ENCODE measurements at places on chromosomes 5 and 9.

DNA sequence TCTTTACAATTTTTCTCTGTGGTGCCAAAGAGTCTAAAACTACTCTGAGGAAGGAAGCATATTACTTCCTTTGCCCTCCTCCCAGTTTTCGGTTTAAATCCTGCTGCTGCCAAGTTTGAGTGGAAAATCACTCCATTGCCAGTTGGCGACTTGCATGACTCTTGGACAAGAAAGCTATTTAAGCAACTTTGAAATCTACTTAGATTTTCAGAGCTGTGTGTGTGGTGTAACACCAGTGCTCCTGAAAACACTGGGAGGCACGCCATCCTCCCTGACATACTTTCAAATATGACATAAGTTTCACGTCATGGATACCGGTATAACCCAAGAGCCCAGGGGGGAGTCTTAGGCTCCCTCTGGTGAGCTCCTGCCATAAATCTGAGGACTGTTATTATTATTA is 83.5 kb upstream of the RIOK2 start:
- peak; percentile 3 for DNase-seq

DNA sequence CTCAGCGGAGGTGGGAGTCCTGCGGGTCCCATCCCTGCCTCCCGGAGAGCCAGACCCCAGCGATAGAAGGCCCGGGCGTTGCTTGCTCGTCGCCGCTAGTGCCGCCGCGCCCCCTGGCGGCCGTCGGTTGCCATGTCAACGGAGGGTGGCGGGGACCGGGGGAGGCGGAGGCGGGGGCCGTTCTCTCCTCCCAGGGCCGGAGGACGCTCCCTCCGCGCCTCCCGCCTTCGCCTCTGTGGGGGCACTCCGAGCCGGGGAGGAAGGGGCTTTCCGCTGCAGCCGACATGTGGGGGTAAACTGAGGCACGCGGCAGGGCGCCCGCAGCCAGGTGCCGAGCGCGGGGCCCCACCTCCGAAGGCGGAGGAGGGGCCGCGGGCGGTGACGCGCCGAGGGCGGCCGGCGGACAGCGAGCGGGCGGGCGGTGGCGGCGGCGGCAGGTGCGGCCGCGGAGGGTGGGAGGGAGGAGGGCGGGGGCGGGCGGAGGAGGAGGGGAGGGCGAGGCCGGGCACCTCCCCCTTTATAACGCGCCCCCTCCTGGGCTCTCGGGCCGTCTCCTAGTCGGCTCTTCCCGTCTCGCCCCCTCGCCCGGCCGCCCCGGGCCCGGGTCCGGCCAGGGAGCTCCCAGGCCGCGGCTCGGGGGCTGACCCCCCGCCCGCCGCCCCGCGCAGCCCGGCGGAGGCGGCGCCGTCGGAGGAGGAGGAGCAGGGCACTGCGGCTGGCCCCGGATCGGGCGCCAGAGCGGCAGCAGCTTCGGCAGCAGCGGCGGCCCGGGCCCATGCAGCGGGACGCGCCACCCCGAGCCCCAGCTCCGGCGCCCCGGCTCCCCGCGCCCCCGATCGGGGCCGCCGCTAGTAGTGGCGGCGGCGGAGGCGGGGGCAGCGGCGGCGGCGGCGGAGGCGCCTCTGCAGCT is 556 bp upstream of the CDK9 start:
- peak; percentile 74 for DNase-seq

- DNase-seq, result no peak
Measured at GRCh38 chr9:130523921-130524320, 55.5 kb upstream of the FUBP3 start.

- no peak for DNase-seq
Measured at GRCh38 chr5:176534640-176535039, 2.6 kb downstream of the RNF44 start.

GRCh38 chr9:103037508-103038477 is 42.7 kb downstream of the CYLC2 start:
- DNase-seq, result peak; percentile 3

DNA sequence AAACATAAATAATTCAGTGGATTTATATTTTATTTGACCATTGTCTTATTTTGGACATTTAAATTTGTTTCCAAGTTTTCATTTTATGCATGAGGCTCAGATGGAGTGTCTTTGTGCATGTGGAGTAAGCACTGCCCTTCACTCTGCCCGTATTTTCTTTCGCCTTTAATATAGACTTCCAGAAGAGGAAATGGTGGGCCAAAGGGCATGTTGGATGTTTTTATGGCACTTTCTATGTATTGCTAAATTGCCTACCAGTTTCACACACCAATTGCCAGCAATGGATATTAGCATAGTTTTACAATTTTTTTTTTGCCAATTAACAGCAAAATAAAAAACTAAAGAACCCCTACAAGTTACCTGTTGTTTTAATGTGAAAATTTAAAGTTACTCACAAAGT is 38.4 kb downstream of the ZSWIM6 start:
- DNase-seq, result no peak

GRCh38 chr9:78559449-78559885 is 262.5 kb downstream of the PSAT1 start:
- peak; percentile 88 for DNase-seq

DNA sequence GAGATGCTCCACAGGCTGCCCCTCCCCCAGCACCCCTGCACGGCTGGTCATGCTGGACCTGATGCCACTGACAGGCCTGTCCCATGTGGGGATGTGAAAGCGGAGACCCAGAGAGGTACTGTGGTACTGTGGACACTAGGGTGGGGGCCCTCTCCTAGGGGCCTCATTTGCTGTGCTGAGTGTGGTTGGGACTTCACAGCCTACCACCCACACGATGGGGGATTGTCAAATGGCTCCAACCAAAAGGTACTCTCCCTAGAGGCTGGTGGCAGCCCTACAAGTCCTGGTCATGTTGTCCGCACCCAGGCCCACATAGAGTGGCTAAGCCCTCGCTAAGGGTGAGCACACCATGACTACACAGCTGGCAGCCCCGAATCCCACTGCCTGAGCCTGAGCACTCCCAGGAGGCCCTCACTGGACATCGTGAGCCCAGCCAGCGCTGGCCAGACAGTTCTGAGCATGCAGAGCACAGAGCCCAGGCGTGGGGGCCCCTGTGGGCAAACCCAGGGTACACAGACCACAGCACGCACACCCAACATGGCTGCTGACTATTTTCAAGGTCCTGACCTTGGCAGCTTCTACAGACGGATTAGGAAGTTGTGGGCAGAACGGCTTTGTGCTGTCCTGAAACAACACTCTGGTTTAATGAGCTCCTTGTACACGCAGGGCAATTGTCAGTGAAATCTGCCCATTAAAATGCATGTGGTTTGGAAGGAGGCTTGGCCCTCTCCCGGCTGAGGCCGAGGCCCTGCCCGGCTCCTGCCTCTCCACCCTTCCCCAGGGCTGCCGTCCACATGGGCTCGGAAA is 214.1 kb downstream of the HSPA4 start:
- no peak for DNase-seq

- DNase-seq, result no peak
Measured at GRCh38 chr5:16306812-16307211, 127.2 kb upstream of the MARCHF11 start.

GRCh38 chr9:36898431-36899020 is 135.5 kb downstream of the PAX5 start:
- no peak for DNase-seq

DNA sequence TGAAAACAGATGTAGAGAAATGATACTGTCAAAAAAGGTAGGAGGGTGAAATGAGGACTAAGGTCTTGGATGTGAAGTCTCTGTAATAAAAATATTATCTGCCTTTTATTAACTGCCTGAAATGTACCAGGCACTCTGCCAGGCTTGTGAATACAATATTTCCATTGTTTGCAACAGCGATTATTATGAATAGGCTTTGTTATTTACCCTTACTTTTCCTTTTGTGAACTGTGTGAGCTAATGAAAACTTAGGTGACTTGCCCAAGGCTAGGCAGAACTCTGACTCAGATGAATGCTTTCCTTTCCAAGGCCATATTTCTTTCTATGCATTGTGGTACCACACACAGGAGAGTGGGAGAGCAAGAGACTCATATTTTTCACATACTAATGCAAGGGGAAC is 204.1 kb downstream of the CDH12 start:
- no peak for DNase-seq

DNA sequence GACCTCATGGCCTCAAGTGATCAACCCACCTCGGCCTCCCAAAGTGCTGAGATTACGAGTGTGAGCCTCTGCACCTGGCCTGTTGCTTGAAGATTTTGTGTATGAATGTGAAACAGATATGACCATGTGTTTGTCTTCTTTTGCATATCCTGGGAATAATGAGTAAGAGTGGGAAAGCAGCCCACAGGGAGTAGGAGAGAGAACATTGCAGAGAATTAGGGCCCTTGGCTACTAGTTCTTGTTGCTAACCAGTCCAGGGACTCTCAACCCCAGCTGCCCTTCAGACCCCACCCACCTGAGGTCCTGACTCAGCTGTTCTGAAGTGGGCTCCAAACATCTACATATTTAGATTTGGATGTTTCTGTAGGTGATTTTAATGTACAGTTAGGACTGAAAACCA is 125.5 kb downstream of the MTX3 start:
- no peak for DNase-seq

- DNase-seq, result no peak
Measured at GRCh38 chr5:39816866-39817265, 392.1 kb upstream of the DAB2 start.

DNA sequence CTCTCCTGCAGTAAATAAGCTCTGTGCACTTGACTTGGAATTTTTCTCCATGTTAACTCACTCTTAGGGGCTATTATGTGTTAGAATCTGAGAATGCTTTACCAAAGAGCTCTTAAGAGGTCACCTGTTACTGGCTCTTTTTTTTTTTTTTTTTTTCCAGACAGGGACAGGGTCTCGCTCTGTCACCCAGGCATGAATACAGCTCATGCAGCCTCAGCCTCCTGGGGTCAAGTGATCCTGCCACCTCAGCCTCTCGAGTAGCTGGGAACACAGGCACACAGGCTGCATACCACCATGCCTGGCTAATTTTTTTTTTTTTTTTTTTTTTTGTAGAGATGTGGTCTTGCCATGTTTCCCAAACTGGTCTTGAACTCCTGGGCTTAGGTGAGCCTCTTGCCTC is 22.1 kb downstream of the HMGXB3 start:
- DNase-seq, result no peak

- DNase-seq, result no peak
Measured at GRCh38 chr5:106755789-106756188, 914.9 kb downstream of the EFNA5 start.

- no peak for DNase-seq
Measured at GRCh38 chr9:137666955-137667670, 48.3 kb downstream of the EHMT1 start.

GRCh38 chr5:139763930-139764791 is 31.4 kb upstream of the PSD2 start:
- DNase-seq, result peak; percentile 34

DNA sequence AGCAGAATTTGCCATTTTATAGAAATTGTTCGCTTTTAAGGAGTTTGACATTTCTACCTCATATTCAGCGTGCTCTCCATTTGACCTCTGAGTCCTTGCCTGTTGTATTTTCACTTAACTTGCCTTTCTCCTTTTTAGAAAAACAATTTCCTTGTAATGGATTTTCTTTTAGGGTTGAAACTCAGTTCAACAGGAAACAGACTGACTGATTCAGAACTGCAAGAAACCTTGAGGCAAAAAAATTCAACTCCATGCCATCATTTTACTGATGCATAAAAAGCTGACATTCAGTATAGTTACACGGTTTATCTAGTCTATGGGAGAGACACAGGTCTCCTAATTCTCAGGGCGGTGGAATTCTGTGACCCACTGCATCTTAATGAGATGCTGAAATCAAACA is 59.8 kb downstream of the MRPS30 start:
- no peak for DNase-seq

DNA sequence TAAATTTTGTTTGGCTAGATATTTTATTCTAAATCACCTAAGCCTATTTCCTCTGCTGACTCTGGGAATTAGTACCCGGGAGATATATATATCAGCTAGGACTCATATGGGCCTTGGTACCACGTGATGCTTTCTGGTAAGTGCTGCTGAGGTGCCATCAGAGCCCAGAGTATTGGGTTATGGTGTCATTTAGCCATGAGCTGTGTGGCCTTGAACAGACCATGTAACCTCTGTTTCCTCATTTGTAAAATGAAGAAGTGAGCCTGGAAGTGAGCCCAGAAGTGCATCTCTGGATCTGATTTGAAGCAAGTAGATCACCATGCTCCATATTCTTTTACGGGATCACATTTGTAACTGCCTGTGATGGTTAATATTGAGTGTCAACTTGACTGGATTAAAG is 126.1 kb downstream of the GPBP1 start:
- DNase-seq, result no peak

- peak; percentile 37 for DNase-seq
Measured at GRCh38 chr9:111839387-111839786, 44.6 kb upstream of the SHOC1 start.

DNA sequence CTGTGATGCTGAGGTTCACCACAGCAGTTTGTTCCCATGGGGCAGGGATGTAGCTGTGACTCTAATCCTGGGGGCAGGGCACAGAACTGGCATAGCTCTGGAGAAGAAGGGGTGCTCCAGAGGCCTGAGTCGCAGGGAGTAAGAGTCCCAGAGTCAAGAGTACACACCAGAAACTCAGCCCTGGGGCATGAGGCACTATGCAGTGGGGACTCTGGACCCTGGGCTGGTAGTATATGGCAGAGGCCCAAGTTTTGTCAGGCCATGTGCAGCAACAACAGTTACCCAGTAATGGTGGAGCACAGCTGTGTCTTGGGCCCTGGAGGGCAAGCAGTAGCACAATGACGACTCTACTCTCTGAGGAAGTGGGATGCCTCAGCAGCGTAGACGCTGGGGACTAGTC is 42.9 kb downstream of the TMEM38B start:
- no peak for DNase-seq

GRCh38 chr9:127909839-127910273 is 7.0 kb downstream of the ST6GALNAC4 start:
- no peak for DNase-seq

DNA sequence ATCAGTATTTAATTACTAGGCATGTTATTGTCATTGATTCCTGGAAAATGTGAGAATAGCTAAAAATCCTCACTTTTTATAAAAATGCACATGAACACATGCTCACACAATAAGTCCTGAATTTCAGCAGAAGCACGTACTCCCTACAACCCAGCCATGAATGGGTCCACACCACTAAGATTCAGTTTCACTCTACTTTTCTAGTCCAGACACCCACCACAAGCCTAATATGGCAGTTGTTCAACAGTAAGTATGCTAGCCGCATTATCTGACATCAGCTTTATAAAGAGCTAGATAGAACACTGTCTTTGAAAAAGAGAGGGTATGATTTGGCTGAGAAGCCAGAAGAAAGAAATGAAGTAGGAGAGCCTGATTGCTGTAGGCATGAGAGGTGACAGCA is 639.3 kb downstream of the BRINP1 start:
- DNase-seq, result no peak

DNA sequence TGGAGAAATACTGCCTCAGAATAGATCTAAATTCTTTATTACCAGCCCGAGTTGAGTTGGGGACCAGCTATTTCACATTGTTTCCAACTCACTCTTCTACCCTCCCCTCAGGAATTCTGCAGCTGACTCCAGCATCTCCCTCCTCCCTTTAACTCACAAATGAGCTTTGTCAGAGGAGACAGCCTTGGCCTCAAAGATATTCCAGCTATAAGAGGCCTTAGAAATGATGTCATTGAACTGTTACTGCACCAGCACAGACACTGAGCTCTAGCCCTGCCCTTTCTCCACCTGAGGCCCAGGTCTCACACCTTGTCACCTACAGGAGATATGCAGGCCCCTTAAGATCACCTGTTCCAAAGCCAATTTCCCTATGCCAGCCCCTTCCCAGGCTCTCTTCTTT is 78.4 kb upstream of the ATP10B start:
- peak; percentile 1 for DNase-seq

Measured in fibroblast of skin of right biceps (primary cell).